ENCODE measurements at places on chromosomes 2 and 18. TPM values are rescaled to one million over a fixed set of nuclear protein-coding genes. Genes with fewer than 3 reads are reported as not detected.
A peak's percentile ranks its signal among the peaks of the same experiment; 100 is the strongest.

PTCD3 gene
- 48.9 TPM for total RNA-seq

GRCh38 chr2:102460467-102460866 is 12.6 kb upstream of the SLC9A4 start:
- DNase-seq: no peak

RUFY4 gene
- total RNA-seq: not detected

- DNase-seq: no peak
Observed at GRCh38 chr2:203870941-203871340, 3.4 kb downstream of the CTLA4 start.

SNORC gene
- 2.5 TPM for total RNA-seq

SCTR gene
- total RNA-seq: not detected

- DNase-seq: peak; percentile 79
Observed at GRCh38 chr18:8858888-8859511, 153.6 kb downstream of the MTCL1 start.

All from kidney epithelial cell (primary cell).